Activated T-cell treated with anti-CD3 and anti-CD28 coated beads, Interleukin-2, amount 50 U/mL, for 4 hours (primary cell): ENCODE measurements at places on chromosomes 5 and 9. TPM values are rescaled to one million over a fixed set of nuclear protein-coding genes. Genes with fewer than 3 reads are reported as not detected.

Gene ADCY2
- total RNA-seq: 0.08 TPM

- no peak for DNase-seq
Measured at GRCh38 chr9:135219676-135220600, 132.5 kb downstream of the OLFM1 start.

Gene DIPK1B
- total RNA-seq: 0.18 TPM

- no peak for DNase-seq
Measured at GRCh38 chr9:124495126-124496074, 11.8 kb downstream of the NR5A1 start.

Gene RASGEF1C
- total RNA-seq: not detected

Gene LSM11
- 4.9 TPM for total RNA-seq

GRCh38 chr5:67215519-67216471, 19.2 kb upstream of the CD180 start:
- DNase-seq: peak; percentile 41

- no peak for DNase-seq
Measured at GRCh38 chr9:68540712-68541535, at the start of gene TMEM252. TSS of gene TMEM252 (minus strand) at chr9:68540883. CDS start at chr9:68540814, 69 bp downstream.

- DNase-seq: no peak
Measured at GRCh38 chr9:84869091-84869490, 199.6 kb downstream of the NTRK2 start.

- DNase-seq: no peak
Measured at GRCh38 chr5:91171322-91171721, 211.8 kb downstream of the ARRDC3 start.

Gene TAF11L10
- not detected for total RNA-seq
